ENCODE measurements at places on chromosomes 1 and 21.
A peak's percentile ranks its signal among the peaks of the same experiment; 100 is the strongest.

DNA sequence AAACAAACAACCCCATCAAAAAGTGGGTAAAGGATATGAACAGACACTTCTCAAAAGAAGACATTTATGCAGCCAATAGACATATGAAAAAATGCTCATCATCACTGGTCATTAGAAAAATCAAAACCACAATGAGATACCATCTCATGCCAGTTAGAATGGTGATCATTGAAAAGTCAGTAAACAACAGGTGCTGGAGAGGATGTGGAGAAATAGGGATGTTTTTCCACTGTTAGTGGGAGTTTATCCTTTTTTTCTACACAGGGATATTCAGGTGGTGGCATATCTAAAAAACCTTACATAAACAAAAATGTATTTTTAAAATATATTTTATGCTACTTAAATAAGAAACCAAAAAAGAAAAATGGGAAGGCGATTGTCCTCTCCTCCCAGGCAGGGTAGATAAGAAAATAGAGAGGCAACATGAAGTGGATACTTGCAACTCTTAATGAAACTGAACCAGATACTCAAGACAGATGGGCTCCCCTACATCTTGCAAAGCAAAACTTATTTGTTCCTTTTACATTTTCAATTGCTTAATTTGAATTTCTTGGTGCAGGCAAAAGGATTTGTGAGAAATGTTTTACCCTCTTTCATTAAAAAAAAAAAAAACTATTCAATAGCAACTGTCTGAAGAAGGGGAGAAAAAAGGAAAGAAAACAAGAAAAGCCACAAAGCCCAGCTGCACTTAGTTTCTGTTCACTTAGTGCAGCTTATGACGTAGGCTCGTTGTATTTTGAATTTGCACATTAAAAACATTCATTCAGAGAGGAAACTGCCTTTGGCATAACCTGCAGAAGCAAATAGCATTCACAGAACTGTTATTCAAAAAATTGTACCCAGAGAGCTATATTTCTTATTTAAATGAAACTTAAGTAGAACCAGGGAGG lies 36.9 kb upstream of the RGS1 start:
- no peak for DNase-seq

- DNase-seq = no peak
Observed at GRCh38 chr1:39335216-39335615, 130.7 kb downstream of the MACF1 start.

DNA sequence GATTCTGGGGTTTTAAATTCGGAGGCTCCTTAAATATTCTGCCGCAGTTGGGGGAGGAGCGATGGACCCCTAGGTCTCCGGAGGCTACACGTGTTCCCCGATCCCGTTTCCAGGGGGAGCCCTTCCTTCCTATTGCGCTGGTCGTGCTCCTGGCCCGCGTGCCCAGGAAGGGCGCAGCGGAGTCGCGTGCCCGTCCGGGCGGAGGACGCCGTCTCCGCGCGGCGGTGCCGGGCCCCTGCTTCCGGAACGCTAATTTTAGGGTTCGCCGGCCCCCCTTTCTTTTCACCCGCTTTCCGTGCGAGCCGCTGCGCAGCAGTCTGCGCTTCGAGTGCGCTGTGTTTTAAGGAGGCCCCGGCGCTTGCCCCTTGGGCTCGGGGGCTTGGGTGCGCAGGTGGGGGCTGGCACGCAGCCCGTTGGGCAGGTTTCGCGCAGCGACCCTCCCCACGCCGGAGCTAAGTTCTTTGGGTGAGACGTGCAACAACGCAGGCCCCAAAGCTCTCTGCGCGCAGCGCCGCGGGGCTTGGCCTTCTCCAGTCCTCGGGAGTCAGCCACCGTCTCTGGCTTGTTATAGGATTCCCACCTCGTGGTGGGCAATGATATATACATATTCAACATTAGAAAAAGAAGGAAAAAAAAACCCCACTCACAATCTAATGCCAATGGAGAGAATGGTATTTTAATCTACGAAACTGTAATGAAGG lies 43.5 kb upstream of the DNAJC6 start:
- DNase-seq = peak; percentile 73

GRCh38 chr1:62177621-62178020 lies 17.0 kb upstream of the L1TD1 start:
- no peak for DNase-seq

- DNase-seq = no peak
Observed at GRCh38 chr1:91764471-91765115, 121.4 kb downstream of the TGFBR3 start.

GRCh38 chr1:187003353-187003752 lies 174.6 kb downstream of the PLA2G4A start:
- no peak for DNase-seq

DNA sequence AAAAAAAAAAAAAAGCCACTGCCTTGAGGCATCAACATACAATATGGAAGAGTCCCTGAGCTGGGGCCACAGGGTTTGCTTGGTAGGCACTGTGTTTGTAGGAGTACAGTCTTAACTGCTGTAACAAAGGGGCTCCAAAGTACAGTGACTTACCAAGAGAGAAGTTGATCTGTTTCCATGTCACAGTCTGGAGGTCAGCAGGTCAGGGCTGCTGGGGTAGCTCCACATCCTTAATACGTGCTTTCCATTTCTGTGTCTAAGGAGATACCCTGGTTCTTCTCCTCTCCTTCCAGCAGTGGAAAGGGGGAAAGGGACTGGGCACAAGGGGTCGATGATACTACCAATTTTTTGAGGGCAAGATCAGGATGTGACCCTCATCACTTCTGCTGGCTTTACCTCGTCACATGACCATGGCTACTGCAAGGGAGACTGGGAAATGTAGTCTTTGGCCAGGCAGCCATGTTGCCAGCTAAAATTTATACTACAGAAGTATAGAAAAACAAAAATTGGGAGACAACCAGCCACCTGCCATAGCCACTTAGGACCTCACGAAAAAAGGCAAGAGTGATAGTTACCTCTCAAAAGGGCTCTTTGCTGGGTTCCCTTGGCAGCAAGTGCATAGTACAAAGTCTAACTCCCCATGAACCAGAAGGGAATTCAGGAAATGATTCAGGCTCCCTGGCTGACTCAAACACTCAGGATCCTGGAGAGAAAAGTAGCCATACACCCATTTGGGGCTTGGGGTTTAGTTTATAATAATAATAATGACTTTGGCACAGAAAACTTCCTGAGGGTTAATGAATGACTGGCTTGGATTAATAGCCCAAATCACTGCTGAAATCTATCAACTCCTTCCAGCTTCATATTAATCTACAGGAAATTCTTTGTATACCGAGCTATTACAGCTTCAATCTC lies 52.7 kb upstream of the ATP5PO start:
- peak; percentile 23 for DNase-seq

DNA sequence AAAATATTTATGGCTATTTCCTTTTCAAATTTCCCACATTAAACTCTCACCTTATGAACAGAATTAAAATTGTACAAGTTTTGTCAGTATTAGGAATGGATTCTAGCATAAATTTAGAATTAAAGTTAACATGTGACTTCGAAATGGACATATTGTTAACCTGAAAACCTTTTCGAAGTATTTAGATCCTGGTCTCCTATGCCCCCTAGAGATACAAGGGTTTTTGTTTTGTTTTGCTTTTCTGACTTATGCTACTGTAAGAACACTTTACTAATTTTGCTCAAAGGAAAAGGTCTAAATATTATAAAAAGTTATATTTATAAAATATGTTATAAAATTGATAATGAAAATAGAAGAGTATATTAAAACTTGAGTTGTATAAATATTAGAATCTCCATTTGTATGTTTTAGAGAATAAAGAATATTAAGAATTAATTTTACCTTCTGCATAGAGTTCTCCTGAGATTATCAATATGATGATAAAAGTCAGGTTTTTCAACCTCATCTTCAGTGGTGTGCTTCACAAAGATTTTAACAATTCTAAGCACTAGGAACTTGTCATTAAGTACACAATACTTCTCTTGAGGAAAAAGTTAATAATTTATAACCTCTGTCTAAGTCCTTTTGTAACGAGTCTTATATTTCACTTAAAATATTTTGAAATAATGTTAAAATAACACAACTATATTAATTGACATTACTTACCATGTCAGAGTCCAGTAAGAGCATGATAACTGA lies at the start of gene F13B:
TSS of gene F13B (minus strand) at position 542 of the 738 bp plus-strand sequence. CDS start at position 505, 37 bp downstream.
- DNase-seq = no peak

DNA sequence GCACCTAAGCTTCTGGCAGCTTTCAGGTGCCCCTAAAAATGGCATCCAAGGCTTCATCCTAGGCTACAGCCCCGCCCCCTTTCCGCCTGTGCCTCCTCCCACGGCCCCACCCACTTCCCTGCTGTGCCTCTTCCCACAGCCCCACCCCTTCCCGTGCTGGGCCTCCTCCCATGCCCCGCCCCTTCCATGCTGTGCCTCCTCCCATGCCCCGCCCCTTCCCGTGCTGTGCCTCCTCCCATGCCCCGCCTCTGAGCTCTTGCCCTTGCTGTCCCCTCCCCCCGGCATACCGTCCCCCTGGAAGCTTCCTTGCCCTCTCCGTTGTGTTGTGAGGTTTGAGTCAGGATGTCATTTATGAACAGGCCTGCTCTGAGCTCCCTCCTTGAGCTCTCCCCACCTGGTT lies 228.5 kb upstream of the AJAP1 start:
- no peak for DNase-seq

DNA sequence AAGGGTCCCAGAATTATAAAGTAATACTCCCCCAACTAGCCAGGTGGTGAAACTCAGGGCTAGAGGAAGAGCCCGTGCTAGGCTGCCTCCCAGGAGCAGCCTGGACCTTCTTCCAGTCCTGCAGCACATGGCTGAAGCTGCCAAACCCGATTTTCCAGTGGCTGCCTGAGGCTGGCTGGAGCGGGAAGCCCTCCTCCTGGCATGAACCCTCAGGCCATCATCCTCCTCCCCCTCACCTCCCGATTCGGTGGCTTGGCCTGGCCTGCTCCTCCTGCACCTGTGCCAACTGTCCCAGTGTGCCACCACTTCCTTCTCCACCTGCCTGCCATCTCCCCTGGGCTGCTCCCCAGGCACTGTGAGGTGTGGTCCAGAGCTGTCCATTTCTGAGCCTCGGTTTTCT lies 3.0 kb upstream of the TSPAN1 start:
- no peak for DNase-seq

- no peak for DNase-seq
Observed at GRCh38 chr1:94317790-94318188, 80.4 kb upstream of the ARHGAP29 start.

DNA sequence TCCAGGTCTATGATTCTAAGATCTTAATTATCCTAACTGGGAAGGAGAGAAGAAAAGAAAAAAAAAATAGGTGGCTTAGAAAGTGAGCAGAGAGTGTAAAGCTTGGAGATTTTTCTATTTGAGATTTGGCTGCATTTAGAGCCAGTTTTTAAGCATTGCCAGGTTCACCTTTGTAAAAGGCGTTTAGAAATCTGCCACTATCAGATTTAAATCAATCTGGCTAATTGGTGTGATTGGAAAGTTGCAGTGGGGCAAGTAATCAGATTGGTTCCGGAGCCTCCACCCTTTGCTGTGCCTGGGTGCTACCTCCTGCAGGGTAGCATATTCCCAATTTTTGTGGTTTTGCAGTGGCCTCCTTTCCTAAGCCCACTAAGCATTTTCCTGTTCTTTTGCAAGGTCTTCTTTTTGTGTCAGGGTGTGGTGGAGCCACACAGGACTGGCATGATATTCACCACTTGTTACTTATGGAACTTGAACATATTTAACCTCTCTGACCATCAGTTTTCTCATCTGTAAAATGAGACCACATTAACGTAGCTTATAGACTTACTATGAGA lies 48.5 kb upstream of the PPP2R5A start:
- DNase-seq = no peak

- no peak for DNase-seq
Observed at GRCh38 chr1:147083919-147084272, 88.4 kb downstream of the PRKAB2 start.

GRCh38 chr1:113784104-113784779 lies 25.0 kb upstream of the PHTF1 start:
- DNase-seq = no peak

Data from SK-N-DZ (cell line).